ENCODE measurements at places on chromosomes 3 and 15.

DNA sequence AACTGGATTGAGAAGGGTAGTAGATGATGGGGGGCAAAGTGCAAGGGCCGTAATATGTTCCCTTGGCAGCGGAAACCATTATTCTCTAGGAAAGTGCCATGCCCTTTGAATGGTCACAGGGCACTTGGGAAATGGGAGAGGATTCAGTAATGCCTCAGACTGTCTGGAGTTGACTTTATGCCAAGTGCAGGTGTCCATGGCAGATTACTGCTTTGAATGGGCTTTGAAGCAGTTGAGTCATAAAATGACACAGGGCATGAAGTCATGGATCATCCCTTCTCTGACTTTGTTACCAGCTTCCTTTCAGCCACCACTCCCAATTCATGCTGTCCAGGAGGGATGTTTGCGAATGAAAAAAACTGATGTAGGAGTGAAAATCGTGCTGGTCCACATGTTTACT, 20.1 kb downstream of the AADACL2 start:
- DNase-seq = no peak

- DNase-seq = no peak
These were observed 115.6 kb upstream of the PLXNA1 start for GRCh38 chr3:126867190-126867862.

DNA sequence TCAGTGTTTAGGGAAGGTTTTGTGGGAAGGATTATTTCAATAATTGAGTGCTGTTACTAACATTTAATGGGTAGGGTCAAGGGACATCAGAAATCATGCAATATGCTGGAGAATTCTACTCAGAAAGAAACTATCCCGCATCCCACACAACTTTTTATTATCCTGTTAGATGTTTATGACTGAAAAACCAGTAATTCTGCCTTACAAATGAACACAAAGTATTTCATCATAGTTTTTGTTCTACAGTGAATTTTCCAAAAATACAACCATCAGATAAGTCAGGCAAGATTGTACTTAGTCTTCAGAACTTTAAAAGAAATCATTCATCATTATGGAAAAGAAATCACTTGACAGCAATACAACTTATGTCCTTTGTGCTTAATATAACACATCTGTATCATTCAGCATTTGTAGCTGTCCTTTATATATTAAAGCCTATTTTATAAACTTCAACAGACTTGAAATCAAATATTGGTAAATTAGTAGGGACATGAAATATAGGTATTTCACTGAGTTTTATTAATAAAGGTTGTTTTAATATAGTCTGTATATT, 61.9 kb downstream of the TRPM7 start:
- no peak for DNase-seq

DNA sequence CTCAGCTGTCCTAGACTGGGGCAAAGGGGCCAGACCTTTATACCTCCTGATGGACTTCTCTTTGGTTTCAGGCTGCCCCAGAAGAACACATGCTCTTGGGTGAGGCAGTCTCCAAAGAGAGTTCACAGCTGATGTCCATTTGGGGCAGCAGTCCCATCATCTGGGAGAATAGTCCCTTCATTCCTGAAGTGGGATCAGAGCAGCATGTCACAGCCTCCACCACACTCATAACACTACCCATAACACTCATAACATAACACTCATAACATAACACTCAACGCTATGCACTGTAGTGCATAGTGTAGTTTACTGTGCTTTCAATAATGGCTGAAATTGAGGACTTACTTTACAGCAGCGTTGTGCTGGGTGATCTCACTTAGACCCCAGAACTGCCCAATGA, 36.7 kb upstream of the PLCL2 start:
- DNase-seq = no peak

Data from GM12864 (cell line).